ENCODE measurements at places on chromosomes 5 and 9.

- DNase-seq, result no peak
Observed at GRCh38 chr5:8683496-8683895, 814.5 kb downstream of the MTRR start.

DNA sequence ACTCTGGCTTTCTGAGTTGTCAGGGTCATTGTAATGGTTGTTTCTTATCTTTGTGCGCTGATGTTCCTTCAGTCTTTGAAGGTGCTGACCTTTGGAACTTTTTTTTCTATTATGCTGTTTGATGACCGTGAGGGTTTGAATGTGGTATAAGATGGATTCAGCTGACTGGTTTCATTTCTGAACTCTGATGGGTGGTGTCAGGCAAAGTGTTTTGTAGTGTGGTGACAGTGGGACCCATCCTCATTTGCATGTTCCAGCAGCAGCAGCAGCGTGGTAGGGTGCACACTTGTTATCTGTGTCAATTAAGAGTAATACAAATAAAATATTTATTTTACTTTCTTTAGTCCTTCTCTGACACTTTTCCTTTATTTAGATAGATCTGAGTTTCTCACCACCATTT is 227.7 kb upstream of the PRR16 start:
- DNase-seq, result no peak

- DNase-seq, result no peak
Observed at GRCh38 chr5:40486437-40487275, 193.1 kb upstream of the PTGER4 start.

- DNase-seq, result no peak
Observed at GRCh38 chr5:5767286-5767928, 344.9 kb downstream of the ICE1 start.

GRCh38 chr5:134451936-134452505 is 40.3 kb upstream of the CDKN2AIPNL start:
- no peak for DNase-seq

DNA sequence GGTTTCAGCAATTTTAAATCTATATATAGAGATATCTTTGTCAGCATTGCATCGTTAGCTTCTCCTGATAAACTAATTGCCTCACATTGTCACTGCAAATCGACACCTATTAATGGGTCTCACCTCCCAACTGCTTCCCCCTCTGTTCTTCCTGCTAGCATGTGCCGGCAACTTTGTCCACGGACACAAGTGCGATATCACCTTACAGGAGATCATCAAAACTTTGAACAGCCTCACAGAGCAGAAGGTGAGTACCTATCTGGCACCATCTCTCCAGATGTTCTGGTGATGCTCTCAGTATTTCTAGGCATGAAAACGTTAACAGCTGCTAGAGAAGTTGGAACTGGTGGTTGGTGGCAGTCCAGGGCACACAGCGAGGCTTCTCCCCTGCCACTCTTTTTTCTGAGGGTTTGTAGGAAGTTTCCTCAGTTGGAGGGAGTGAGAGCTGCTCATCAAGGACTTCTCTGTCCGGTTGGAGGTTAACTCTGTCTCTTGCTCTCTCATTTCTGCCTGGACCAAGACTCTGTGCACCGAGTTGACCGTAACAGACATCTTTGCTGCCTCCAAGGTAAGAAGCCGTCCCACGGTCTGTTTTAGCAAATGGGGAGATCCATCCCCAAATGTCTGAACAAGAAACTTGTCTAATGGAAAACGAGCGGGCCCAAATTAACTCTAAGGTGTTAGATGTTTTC is at the start of gene IL4:
Gene IL4, plus strand, starts transcription at position 51 of the 692 bp plus-strand sequence. Its CDS starts 62 bp downstream, at position 113.
- DNase-seq, result no peak

GRCh38 chr5:169910393-169910792 is 69.9 kb downstream of the INSYN2B start:
- no peak for DNase-seq

GRCh38 chr9:126581893-126582292 is 31.8 kb upstream of the LMX1B start:
- no peak for DNase-seq

GRCh38 chr5:27125856-27126255 is 87.5 kb upstream of the CDH9 start:
- DNase-seq, result no peak

GRCh38 chr5:83321483-83322055 is 150.0 kb upstream of the VCAN start:
- no peak for DNase-seq

- DNase-seq, result no peak
Observed at GRCh38 chr9:124812441-124812876, 35.5 kb downstream of the OLFML2A start.

DNA sequence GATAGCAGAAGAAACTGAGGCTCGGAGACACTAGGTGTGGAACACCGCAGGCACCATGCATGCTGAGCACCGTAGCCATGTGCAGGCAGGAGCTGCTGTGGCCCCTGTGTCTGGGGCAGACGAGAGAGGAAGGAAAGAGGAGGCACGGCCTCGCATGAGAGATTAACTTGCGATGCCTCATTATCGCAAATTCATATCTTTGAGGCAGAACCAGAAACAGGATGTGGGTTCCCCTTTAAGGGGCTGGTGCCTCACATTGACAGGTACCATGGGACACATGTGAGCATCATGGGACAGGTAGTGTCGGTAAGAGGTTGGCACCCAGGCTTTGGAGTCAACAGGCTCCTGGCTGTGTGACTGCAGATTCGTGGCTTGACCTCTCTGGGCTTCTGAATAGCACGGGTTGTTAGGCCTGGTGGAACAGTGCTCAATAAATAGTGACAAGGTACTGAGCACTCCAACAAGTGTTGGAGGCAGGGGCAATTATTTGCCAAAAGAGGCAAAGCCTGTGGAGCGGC is 40.8 kb downstream of the NAIF1 start:
- DNase-seq, result no peak

GRCh38 chr5:3601911-3602782 is 6.5 kb downstream of the IRX1 start:
- DNase-seq, result no peak

DNA sequence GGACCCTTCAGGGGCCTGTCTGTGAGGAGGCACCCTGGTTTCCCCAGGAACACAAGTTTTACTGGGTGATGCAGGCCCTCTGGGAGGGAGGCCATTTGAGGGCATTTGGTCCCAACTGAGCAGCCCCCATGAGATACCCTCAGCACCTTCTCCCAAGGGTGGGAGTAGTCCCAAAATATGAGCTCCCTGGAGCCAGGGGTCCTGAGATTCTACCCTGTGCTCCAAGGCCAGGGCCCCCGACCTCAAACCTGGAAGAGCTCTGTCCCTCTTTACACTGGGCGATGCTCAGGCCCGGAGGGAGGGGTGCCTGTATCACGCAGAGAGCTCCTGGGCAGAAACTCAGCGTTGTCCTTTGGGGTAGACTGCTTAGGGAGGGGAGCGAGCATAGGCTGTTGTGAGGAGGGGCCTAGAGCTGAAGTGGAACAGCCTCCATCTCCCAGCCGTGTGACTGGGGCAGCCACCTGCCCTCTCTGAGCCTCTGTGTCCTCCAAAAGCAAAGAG is 64.0 kb upstream of the SYNPO start:
- DNase-seq, result peak; percentile 69

DNA sequence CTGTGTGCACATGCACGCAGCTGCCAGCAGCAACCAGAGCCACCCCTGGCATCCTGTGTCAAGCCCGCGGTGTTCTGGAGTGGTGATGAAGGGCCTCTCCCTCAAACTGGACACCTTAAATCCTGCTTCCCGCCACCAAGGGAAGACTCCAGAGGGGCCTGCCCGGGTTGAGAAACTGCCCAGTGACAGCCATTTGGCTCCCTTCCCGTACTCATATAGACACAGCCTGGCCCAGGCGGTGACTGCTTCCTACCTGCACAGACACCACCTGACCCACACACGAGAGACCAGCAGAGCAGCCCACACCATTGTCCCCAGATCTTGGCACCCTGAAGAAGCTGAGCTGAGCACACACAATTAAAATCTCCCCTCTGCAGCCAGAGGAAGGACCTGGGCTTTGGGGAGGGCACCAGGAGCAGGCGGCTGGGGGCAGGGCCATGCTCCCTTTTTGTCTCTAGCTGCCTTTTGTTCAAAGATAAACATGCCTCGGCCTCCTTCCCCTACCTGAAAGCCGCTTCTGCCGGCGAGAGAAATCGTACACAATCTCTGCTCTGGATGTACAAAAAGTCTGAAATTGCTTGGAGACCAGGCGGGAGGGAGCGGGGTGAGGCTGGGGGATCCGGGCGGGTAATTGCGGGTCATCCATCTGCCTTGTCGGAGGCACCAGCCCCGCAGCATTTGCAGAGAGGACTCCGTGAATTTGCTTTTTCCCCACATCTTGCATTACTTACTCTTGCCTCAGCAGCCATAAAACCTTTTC is 78.4 kb downstream of the TSPAN17 start:
- no peak for DNase-seq

- DNase-seq, result no peak
Observed at GRCh38 chr9:107888773-107889227, 399.2 kb upstream of the KLF4 start.

GRCh38 chr5:50658246-50658645 is 8.2 kb upstream of the PARP8 start:
- no peak for DNase-seq

DNA sequence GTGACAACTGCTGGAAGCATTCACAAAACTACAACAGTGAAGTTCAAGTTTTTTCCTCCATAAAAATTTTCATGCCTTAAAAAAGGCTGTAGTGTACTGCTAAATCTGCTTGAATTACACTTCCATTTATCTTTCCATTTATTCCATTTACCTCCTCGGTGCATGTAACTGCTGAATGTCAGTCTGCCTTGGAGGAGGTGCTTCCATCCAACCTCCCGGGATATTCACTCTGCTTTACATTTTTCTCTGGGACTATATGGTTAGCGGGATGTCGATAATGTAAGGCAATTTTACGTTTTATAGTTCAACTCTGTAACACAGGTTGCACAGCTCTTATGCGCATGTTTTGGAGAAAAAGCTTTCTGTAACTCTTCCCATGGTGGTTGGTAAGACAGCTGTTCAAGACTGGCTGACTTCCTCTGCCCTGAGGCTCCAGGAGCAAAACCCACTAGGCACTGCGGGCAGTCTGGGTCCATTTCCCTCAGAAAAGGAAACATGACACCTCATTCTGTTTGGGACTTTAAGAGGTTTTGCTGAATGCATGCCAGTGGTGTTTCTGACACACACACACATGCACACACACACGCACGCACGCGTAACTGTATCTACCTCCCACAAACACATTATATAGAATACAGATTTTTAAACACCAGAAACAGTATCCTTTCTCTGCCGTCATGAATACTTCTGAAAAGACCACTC is 66.1 kb downstream of the SPTLC1 start:
- no peak for DNase-seq

GRCh38 chr9:136324501-136325300 is 2.6 kb upstream of the GPSM1 start:
- no peak for DNase-seq

- DNase-seq, result no peak
Observed at GRCh38 chr9:19768798-19769197, 20.0 kb downstream of the SLC24A2 start.

Measured in posterior vena cava (tissue), 2 donors.